ENCODE measurements at places on chromosomes 2 and 18.

DNA sequence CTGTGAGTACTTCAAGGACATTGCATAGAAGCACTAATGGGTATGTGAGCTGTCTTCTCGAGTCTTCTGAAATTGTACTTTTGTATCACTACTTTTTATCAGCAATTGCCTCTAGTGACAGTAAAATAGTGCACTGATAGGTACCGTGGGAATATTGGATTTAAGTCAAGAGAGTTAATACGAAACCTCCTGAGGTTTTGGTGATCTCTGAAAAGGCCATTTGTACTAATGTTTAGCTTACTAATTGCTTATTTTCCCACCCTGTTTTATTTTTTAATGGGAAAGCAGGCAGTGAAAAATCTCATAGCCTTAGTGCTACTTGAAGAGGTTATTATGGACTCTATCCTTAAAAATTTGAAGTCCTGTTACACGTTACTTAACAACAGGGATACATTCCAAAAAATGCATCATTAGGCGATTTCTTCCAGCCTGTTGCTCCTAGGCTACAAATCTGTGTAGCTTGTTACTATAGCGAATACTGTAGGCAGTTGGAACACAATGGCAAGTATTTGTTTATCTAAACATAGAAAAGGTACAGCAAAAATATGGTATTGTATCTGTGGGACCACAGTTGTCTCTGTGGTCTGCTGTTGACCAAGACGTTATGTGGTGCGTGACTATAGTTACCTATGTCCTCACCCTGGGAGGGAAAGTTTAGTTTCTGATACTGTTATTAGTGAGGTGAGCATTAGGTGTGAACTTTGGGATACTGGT, 65.9 kb downstream of the CAB39 start:
- no peak for DNase-seq

- DNase-seq: no peak
These were observed 296.9 kb downstream of the SATB2 start for GRCh38 chr2:199160677-199161465.

GRCh38 chr2:19358242-19359020, at the start of gene OSR1:
Gene OSR1, minus strand, starts transcription at chr2:19358623. Its CDS starts 4,818 bp downstream, at chr2:19353805.
- no peak for DNase-seq

GRCh38 chr2:122194546-122194945, 439.1 kb downstream of the TSN start:
- DNase-seq: no peak

- DNase-seq: no peak
These were observed 87.9 kb upstream of the KCNH7 start for GRCh38 chr2:162926501-162926900.

DNA sequence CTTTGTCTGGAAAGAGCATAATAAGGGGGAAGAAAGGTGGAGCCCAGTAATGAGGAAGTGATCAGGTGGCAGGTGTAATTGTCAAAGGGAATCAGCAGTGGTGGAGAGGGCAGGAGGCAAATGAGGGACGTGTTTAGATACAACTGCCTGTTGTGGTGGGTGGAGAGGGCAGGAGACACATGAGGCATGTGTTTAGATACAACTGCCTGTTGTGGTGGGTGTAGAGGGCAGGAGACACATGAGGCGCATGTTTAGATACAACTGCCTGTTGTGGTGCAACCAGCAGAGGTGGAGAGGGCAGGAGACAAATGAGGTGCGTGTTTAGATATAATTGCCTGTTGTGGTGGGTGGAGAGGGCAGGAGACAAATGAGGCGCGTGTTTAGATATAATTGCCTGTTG, 173.1 kb downstream of the ANKRD30B start:
- DNase-seq: no peak

DNA sequence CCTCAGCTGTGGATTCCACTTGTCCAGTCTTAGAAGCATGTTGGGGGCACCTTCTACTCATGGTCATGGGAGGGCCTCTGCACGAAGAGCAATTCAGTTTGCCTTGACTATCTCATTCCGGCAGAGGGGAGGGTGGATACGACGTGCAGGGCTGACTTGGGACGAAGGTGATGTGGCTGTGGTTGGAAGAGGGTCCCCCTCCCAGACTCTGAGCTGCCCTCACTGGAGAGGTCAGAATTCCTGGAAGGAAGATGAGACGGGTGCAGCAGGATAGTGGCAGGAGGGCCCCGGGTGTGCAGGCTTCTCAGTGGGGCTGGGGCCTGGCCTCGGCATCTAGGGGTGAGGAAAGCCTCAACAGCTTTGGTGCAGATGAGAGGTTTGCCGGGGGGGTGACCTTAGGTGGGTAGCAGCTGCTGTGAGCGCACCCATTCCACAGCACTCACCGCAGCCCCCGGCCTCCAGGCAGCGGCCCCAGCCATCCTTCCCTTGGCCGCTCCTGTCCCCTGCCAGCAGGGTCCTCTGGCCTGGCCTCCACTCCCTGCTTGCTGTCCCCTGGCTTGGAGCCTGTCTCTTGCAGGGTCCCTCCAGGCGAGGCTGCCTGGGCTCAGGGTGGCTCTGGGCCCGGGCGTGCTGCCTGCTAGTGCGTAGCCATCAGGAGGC, 3.2 kb downstream of the RNPEPL1 start:
- DNase-seq: no peak

DNA sequence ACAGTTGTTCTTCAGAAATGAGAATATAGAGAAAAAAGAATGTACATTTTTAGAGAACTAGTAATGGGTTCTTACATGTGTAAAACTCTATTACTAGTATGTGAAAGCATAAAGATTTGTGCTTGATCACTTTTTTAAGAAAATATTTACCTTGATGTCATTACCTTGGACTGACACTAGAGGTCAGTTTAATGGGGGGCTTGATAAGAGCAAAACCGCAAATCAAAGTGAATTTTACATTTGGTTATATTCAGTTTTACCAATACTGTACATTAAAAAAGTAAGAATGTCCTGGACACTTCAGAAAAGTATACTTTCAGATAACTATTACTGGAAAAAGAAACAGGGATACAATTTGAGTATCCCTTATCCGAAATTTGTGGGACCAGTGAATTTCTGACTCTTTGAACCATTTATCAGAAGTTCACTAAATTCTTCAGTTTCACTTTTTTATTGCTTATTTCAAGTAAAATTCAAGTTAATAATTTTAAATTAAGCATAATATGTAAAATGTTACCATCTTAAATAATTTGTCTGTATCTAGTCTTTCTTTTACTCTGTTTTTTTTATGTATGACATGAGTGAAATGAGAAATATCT, 1149.5 kb downstream of the DSC3 start:
- no peak for DNase-seq

- DNase-seq: no peak
These were observed 7.8 kb upstream of the RBMS1 start for GRCh38 chr2:160501370-160501769.

Data from NCI-H1048 (cell line).